Lower lobe of right lung (tissue), 2 donors: ENCODE measurements at places on chromosomes 16 and 17. TPM values are rescaled to one million over a fixed set of nuclear protein-coding genes. Genes with fewer than 3 reads are reported as not detected.

The CCL14 gene
- 20.7 TPM for total RNA-seq

DNA sequence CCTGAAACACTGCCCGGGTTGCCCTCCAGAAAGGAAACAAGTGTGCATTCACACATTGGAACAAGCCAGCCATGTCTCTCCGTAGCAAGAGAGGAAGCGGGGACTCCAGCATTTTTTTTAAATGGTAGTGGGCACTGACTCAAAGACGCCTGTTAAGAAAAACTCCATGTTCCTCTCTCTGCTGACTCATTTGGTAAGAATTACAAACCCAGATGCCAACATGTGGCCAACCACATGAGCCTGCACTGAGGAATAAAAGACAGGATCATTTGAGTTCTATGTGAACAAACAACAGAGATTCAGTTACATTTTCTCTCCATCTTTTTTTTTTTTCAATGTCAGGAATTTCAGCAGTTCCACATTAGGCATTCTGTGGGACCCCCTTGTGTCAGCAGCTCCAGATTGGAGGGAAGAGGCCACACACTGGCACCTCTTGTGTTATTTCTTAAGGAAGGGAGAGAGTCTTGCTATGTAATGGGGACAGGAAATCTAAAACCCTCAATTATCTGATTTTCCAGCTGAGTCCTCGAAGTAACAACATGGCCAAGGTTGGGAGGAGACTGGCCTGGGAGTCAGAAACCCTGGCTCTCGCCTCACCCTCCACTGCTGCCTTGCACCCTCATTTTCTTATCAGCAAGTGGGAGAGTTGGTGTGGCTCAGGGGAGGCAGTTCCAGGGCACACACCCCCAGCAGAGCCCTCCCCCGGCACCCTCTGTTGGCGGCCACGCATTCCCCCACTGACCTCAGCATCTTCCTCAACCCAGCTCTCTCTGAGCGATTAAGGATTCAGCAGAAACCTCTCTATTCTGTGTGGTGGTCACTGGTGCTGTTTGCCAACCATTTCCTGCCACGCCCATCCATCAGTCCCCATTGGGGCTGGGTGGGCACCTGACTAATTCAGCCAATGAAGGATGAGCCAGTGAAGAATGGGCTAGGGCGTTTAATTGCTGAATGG lies 173.0 kb downstream of the FOXL1 start:
- no peak for DNase-seq

- DNase-seq: no peak
These were observed 32.0 kb upstream of the IL34 start for GRCh38 chr16:70614208-70614951.

GRCh38 chr16:9408297-9408878 lies 316.9 kb downstream of the HAPSTR1 start:
- DNase-seq: no peak

- DNase-seq: no peak
These were observed 16.8 kb downstream of the PITPNC1 start for GRCh38 chr17:67393809-67394397.

- no peak for DNase-seq
These were observed 68.6 kb downstream of the SDK2 start for GRCh38 chr17:73575470-73576221.

DNA sequence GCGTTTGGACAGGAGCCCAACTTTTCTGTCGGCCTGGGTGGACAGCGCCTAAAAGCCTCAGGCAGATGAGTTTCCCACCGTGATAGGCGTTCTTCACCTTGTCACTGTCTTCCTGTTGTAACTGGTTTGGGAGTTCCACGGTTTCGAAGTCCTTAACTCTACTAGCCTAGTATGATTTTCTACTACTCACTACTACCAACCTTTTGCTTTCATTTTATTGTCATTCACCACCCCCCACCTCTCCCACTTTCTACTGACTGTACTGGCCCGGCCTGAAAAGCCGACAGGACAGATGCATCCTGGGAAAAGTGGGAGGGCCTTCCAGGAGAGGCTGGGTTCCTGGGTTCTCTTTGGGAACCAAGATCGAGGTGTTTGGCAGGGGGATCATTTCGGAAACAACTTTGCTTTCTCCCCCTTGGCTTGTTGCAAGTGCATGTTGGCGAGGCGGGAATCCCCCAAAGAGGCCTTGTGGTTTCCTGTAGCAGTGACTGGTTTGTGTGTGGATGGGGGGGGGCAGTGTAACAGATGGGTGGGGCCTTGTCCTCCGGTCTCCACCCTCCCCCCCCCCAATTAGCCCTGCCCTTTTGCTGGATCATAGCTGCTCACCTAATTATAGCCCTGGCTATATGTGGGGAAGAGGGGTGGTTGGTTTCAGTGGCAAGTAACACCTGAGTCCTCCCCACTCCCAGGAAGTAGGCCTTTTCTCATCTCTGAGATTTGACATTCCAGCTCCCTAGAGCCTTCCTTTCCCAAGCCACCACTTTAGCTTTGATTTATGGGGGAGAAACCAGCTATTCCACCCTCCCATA lies 1.4 kb downstream of the EIF5A start:
- DNase-seq: peak; percentile 81

DNA sequence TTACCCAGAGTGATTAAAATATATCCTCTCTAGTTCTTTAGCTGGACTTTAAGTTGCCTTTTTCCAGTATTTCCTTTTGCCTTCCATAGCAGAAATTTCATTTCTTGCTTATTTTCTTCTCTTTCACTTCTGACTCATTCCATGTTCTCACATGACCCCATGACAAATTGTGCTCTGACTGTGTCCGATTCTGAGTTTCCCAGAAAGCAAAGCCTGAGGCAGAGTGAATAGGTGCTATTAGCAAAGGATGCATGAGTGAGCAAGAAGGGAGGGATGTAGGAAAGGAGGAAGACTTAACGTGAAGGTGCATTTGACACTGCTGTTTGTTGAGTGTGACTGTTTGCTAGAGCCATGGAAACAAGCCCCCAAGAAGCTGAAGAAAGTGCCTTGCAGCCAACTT lies 82.6 kb upstream of the CNTNAP4 start:
- DNase-seq: no peak

The IL17C gene
- total RNA-seq: not detected

- DNase-seq: no peak
These were observed 1.3 kb upstream of the KCTD13 start for GRCh38 chr16:29927070-29927905.

The CFDP1 gene
- 57.7 TPM for total RNA-seq

The SLC52A1 gene
- total RNA-seq: 0.86 TPM
